Stimulated activated CD4-positive, alpha-beta T cell treated with anti-CD3 and anti-CD28 coated beads, TNF-alpha, amount 100 ng/mL, for 24 hours (primary cell): ENCODE measurements at places on chromosomes 2 and 18.

GRCh38 chr2:57987835-57988573 is 58.6 kb upstream of the VRK2 start:
- no peak for DNase-seq

DNA sequence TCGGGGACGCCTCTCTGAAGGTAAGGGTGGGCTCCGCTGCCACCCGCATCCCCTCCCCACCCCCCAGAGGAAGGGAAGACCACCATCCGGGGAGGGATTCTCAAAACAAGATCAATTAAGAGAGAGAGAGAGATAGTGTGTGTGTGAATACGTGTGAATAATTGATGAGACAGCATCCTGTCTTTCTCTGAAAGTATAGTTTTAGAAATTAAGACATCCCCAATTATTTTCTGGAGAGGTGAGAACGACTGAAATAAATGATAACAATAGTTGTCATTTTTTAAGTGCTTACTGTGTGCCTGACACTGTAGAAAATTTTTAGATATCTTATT is 751 bp downstream of the IL18R1 start:
- DNase-seq, result no peak

- DNase-seq, result no peak
These were observed 7.2 kb downstream of the ARHGAP25 start for GRCh38 chr2:68741805-68742306.

DNA sequence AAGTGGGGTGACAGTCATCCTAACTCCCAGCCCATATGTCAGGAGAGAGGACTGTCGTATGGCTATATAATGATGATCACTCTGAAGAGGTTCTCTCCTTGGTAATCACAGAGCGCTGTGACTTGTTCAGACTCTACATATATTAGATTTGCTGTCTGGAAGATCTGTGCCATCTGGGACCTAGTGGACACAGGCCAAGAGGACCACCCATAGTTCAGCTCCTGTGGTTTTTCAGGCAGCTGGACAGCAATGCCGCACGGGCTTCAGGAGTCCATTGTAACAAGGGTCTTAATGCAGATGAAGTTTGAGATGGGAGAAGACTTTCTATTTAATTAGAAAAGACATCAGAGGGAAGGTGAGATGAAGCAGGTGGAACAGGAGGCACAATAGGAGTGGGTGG is 40.1 kb upstream of the EPHA4 start:
- DNase-seq, result no peak

- DNase-seq, result no peak
These were observed 14.6 kb downstream of the AP1S3 start for GRCh38 chr2:223822818-223823217.

- DNase-seq, result no peak
These were observed 127.5 kb downstream of the GLI2 start for GRCh38 chr2:120863146-120863545.

DNA sequence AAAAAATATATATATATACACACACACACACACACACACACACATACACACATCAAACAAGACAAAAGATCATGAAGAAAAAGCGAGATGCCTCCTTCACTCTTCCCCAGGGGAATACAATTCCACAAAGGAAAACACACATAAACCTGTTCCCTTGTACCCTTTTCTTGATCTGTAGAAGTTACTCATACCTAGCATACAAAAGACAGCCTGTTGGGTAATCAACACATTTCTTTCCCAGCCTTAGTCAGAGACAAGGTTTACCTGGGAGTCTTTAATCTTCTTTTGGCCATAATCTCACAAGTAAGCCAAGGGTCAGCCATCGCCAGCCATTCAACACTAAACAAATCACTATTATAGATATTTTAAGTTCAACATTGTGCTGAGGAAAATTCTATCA is 407.0 kb downstream of the SUCLG1 start:
- no peak for DNase-seq

GRCh38 chr2:48395658-48396057 is 134.3 kb upstream of the STON1 start:
- DNase-seq, result no peak

GRCh38 chr2:112061840-112062239 is 6.8 kb downstream of the TMEM87B start:
- peak; percentile 7 for DNase-seq

DNA sequence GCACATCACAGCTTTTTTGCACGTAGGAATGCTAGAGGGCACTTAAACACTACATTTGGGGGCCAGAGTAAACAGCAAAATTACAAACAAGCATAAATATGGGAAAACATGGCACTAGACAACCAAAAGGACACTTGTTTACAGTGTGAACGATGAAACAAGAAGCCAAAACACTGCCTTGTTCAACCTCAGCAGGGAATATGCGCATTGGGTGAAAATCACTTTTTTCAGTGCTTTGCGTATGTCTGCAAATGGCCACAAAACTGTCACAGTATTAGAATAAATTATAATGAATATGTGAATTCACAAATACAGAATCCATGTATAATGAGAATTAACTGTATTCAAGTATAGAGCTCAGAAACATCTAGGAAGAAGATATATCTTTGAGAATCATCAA is 1064.0 kb upstream of the GYPC start:
- DNase-seq, result no peak

DNA sequence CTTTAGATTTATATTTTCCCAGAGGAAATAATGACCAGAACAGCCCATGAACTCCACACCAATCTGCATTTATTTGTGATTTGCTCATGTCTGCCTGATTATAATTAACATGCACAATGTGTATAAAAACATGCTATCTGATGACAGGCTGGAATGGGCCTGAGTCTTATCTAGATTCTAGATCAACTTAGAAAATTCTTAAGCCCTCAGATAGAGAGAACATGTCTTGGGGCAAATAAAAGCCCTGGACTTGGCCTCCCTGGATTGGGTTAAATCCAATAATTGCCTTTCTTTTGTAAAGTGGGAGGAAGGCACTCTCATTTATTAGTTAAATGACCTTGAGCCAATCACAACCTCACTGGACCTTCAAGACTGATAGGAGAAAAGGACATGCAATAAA is 61.8 kb downstream of the EVA1A start:
- no peak for DNase-seq

- no peak for DNase-seq
These were observed 14.3 kb upstream of the PIEZO2 start for GRCh38 chr18:11163665-11164064.

DNA sequence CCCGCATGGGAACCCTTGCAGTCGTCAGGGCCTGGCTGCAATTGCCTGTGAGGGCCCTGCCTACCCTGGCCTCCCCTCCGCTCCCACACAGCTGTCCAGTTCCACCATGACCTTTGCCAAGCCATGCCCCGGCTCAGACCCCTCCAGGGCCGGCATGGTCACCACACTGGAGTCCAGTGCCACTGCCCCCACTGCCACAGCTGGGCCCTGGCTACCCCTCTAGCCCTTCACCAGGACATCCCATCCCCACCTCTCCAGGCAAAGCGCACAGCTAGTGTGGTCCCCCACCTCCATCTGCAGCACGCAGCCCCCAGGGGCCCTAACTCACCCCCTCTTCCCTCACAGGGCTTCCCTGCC is 70.3 kb upstream of the SMAD7 start:
- DNase-seq, result no peak

DNA sequence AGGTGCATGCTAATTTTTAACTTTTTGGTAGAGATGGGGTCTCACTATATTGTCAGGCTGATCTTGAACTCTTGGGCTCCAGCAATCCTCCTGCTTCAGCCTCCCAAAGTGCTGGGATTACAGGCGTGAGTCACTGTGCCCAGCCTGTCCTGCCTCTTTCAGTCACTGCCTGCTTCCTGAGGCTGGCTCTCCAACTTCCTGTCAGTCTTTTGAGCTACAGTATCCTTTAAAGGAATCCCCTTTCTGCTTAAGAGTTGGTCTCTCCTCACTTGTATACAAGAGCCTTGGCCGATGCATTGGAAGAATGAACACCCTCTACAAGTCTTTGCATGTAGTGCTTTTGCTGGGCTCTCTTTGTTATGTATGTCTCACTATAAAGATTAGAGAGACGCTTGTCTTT is 88.4 kb upstream of the SMAD2 start:
- no peak for DNase-seq

GRCh38 chr18:36194600-36195315 is 7.5 kb downstream of the MOCOS start:
- no peak for DNase-seq

GRCh38 chr2:206253777-206254166 is 20.7 kb upstream of the ZDBF2 start:
- DNase-seq, result no peak

- DNase-seq, result no peak
These were observed 34.8 kb downstream of the ASB1 start for GRCh38 chr2:238461491-238461890.

- no peak for DNase-seq
These were observed 104.4 kb upstream of the STK17B start for GRCh38 chr2:196275646-196276352.

DNA sequence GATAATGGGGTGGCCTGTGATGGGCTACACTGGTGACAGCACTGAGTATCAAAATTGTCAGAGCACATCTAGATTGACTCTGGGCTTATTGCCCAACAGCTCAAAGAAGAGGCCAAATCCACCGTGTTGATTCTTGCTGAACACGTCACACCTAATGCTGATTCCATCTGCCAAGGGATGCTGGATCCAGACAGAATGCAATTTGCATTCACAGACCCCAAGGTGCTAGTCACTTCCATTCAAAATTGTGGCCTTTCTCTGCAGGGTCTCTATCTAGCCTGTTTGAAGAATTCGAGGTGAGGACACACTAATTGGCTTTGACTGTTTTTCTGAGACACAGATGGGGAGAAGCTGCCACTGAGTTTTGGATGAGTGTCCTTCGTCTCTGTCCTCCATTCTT is 13.5 kb upstream of the GPR39 start:
- DNase-seq, result no peak

DNA sequence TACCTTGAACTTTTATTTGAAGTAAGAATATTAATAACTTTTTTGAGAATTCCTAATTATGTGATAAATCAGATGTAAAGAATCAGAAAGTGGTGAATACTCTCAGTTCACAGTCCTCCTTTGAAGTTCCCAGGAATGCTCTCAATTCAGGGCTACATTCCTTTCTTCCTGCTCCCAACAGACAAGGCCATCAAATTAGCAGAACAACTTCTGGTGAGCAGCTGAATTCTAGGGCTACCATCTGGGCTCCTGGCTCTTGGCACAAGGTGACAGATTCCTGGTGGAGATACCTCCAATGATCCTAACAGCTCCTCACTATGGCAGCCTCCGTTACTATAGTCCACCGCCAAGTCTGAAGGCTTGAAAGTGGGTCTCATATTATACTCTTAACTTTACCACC is 37.8 kb upstream of the OLA1 start:
- DNase-seq, result no peak

- DNase-seq, result no peak
These were observed 90.6 kb upstream of the PELI1 start for GRCh38 chr2:64234785-64235184.

DNA sequence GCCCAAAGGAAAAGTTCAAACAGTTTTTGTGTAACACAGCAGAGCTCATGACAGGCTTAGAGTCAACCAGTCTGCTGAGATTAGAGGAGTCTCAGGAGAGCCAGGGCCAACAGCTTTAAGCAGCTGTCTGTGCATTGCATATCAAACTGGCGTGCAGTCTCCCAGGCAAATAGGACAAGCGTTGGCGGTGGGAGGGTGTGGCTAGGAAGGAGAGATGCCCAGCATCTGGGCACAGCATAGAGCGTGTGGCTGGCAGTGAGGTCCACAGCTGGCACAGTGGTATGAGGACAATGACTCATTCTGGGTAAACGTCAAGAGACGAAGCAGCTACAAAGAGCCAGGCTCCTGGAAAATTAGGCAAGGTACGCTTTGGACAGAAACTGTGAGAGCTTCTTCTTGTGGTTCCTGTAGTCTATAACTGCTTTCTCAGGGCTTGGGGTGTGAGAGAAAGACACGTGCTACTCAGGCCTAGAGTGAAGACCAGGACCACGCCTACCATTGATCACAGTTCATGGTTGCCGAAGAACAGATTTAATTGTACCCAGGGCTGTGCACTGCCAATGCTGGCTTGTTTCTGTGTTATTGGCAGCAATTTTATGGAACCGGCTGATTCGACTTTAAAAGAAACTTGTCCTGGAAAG is 14.8 kb downstream of the ZAP70 start:
- no peak for DNase-seq

GRCh38 chr2:96539215-96539920 is 2.8 kb downstream of the ARID5A start:
- no peak for DNase-seq

DNA sequence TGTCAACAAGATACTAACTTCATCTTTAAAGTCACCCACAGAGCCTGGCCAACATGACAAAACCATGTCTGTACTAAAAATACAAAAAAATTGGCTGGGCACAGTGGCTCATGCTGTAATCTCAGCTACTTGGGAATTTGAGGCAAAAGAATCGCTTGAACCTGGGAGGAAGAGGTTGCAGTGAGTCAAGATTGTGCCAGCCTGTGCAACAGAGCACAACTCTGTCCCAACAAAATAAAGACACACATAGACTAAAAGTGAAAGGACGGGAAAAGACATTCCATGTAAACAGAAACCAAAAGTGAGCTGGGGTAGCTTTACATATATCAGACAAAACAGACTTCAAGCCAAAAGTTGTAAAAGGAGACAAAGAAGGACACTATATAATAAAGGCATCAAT is 34.8 kb downstream of the USP34 start:
- DNase-seq, result no peak

DNA sequence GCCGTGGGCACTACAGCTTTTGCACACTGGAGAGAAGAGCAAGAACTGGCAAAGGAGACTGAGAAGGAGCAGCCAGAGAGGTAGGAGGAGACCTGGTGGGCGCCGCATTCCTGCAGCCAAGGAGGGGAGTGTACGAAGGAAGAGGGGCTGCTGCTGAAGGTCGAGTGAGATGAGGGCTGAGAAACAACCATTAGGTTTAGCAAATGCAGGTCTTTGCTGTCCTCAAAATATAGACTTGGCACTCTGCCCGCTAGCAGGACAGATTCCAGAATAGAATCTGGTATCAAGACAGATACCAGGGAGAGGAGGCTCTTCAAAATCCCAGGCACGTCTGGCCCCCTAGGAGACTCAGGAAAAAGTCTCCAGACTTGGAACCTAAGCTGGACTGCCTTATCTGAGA is 83.0 kb downstream of the TGOLN2 start:
- no peak for DNase-seq
